ENCODE measurements at places on chromosomes 16 and 17.

DNA sequence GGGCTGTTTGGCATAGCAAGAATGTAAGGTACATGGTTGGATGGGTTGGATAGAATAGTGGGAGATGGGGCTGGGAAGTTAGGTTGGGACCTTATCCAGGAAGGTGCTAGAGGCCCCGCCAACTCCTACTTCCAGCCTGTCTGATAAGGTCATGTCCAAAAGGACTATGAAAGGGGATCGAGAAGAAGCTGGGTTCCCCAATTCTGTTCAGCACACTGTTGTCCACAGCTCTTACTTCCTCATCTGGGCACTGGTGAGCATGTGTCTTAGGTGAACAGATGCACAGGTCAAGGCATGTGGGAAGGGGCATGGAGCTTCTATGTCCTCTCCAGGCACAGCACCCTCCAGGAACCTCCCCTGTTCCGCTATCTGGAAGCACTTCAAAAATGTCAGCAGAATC is 5.6 kb upstream of the ULK2 start:
- DNase-seq, result no peak

DNA sequence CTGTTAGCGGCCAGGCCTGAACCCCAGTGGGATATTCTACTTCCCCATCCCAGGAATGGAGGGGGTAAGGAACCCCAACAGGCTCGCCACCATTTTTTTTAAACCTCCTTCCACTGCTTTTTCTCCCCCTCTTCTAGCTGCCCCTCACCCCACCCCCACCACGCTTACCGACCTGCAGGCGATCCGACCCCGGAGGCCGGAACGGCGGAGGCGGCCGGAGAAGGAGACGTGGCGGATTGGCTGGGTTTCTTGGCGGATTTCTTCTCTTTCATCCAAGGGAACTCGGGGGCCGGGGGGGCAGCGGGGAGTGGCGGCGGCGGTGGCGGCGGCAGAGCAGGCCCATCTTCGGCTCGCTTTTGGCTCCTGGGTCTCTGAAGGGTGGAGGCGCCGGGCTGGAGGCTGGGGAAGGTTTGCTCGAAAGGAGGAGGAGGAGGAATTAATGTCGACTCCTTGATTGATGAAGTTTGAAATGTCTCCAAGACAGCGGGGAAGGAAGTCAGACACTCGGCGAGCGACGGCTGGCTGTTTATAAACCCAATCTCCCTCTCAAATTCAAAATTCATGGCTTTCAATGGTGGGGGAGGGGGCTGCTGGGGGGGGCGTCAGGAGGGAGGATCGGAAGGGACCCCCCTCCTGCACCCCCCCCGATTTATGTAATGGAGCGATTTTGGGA is 424 bp downstream of the HOXB2 start:
- no peak for DNase-seq

- no peak for DNase-seq
These were observed 38.2 kb downstream of the HOXB1 start for GRCh38 chr17:48492401-48493298.

DNA sequence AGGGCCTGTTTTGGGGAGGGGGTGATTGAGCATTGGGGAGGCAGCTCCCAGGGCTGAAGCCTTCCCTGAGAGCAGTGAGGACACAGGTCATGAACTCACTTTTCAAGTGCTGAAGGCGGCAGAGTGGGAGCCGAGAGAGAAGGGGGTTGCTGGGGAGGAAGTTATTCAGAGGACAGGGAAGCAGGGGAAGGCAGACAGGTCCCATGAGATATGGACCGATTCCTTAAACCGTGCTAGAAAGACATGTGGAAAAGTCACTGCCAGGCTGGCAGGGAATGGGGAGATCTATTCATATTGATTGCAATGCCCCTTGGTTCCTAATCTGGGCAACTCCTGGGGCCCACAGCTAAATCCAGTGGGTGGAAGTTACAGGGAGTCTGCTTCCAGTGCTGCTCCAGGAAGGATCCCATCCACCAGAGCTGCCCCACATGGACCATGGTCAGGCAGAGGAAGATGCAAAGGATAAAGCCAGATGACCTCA is 1.1 kb downstream of the CCL4 start:
- no peak for DNase-seq

GRCh38 chr16:31507617-31507928 is 618 bp downstream of the RUSF1 start:
- no peak for DNase-seq

DNA sequence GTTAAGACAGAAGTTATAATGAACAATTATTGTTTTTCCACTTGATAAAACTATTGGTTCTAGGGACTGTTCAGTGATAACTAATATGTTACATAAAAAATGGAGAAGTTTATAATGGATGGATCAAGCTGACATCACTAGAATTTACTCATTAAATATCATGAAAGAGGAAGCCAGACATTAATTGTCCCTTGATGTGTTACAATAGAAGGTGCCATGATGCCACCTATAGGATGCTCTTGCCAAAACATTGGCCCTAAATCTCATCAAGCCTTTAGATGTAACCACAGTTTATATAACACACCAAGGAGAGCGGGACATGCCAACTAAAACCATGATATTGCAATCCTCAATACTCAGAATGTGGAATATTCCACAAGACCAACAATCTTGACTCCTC is 147.9 kb upstream of the MON1B start:
- no peak for DNase-seq

GRCh38 chr16:53755026-53755910 is 51.3 kb downstream of the FTO start:
- DNase-seq, result no peak

DNA sequence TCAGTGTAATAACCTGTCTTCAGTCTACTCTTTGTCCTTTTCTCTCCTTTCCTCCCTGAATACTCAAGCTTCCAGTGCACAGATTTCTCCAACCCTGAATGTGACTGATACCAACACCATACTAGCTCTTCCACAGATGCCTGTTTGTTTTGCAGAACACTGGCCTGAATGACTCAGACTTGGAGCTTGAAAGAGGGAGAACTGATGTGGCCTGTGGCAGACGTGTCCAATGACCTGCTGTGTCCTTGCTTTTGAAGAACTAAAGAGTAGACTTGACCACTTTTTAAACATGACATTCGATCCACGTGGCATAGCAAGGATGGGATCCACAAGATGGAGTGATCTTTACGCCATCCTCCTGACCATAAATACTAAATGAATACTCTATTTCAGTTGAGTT is 361.0 kb downstream of the WWOX start:
- no peak for DNase-seq

DNA sequence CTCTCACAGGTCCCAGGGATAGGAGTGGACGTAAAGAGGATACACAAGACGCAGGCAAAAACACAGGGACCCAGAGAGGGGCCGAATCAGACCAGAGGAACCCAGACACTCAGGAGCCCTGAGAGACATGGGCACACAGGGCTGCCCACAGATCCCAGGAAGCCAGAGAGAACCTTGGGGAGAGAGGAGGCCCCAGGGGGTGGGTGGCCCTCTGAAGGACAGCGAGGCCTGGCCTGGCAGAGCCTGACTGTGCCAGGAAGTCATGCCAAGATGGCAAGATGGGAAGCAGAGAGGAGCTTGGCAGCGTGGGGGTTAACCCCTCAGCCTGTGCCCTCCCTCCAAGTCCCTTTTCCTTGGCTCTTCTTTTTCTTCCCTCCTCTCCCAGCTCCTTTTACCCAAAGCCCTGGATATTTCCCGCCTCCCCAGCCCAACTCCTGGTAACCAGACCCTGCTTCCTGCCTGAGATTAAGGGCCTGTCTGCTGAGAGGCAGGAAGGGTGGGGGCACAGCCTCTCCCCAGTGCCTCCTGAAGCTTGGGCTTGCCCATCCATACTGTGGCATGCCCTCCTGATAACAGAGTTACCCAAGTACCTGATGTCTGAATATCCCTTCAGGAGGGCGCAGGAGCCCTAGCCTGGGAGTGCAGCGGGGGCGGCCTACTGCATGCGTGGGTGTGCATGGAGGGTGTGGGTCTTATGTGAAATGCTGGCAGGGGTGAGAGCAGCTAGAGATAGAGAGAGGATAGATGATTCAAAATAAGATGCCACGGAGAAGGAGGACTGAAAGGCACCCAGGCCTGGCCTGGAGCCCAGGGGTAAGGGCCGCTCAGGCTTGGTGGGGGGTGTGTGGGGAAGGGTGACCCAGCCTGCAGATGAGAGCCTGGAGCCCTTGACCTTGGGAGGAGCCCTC is 6.0 kb upstream of the TBX21 start:
- DNase-seq, result no peak

GRCh38 chr17:70492368-70492767 is 323.0 kb downstream of the KCNJ2 start:
- no peak for DNase-seq

DNA sequence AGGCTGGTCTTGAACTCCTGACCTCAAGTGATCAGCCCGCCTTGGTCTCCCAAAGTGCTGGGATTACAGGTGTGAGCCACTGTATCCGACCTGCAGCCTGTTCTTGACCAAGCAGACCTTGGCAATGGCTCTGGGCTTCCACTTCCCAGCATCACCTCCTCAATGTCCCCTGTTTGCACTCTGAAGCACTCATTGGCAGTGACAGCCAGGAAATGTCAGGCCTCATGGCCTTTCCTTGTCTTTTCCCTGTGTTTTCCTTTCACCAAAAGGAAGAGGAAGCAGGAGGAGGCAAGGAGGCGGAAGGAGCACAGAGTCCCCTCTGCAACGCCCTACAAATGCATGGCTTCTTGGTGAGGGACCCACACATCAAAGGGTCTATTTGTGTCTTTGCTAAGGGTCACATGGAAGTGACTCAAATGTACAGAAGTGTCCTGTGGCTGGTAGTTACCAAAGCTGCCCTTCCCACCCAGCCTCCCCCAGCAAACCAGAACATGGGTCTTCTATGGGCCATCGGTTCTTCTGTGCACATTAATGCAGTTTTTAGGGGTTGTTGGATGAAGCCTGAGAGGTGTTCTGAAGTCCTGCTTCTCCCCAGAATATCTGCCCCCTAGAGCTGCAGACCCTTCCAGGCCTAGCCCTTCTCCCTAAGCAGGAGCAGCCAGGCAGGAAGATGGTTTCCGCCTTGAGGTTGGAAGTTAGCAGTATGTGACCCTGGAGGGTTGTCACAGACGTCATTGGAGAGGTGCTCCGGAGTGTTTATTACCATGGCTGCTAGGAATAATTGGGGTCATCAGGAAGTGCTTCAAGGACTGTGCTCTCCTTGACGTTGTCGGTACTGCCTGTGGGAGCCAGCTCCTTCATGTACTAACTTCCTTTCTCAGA is 60.8 kb downstream of the WIPI1 start:
- no peak for DNase-seq

GRCh38 chr17:15884731-15885130 is 60.2 kb upstream of the ADORA2B start:
- DNase-seq, result no peak

DNA sequence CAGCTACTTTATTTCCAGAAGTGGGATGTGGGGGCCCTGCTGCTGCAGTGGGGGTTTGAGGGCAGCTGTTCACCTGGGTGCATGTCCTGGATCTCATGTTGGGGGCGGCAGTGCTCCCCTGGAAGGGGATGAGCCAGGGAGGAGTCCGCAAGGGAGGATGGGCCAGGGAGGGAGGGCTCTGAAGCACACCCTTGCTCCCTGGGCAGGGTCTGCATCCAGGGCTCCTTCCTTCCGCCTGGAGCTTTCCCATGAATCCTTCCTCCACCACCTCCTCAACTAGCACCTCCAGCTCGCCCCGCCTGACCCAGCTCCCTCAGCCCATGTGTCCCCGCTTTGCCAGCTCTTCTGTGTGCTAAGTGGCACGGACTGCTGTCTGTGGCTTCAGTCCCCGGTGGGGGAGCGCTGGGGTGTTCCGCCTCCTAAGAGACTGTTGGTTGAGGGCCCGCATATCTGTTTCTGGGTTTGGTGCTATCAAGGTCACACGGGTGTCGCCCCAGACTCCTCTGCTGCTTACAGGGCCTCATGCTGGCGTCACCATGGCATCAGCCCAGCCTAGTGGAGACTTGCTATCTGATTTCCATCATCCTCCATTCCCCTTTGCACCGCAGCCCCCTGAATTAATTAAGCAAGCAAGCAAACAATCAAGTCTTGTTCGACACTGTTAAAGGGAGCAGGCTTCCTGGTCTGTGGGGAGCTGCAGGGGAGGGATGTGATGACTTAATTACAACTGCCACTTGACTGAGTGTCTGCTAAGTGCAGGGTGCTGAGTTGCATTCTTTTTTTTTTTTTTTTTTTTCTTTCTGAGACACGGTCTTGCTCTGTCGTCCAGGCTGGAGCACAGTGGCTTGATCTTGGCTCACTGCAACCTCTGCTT is 71.8 kb downstream of the PRKCA start:
- DNase-seq, result no peak

DNA sequence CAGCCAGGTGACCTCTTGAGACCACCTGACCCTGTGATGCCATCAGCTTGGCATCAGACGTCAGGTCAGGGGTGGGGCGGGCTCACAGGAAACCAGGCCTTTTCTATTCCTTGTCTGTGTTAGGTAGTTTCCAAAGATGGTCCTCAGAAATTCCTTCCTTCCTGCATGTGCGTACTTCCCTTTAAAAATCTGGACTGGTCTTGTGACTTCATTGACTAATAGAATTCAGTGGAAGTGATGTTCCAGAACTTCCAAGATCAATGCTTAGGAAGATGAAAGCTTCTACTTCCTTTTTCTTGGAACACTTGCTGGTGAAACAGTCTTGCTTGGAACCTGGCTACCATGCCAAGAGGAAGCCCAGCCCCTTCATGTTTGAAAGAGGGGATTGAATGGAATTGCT is 10.0 kb upstream of the N4BP1 start:
- DNase-seq, result no peak

DNA sequence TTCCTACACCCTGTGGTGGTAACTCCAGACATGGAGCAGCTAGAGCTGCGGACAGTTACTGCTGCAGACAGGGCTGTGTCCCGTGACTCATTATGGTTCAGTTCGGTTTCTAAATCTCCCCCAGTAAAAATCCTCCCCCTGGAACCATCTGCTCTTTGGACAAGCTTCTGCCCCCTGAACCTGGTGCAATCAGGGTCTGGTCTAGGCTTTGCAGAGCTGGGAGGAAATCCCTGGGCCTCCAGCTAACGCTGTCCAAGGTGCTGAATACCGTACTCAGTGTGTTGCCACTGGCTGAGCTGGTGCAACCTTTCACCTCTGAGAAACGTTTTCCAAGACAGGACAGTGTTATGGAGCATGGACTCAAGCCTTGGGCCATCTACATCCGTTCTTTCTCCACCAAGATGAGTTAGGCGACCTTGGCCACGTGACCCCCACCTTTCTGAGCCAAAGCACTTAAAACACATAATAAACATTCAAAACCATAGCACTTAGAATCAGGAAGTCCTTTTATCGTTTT is 142.0 kb downstream of the CPPED1 start:
- DNase-seq, result peak; percentile 63

GRCh38 chr17:77420095-77420803 is 279.5 kb downstream of the SEC14L1 start:
- DNase-seq, result no peak

DNA sequence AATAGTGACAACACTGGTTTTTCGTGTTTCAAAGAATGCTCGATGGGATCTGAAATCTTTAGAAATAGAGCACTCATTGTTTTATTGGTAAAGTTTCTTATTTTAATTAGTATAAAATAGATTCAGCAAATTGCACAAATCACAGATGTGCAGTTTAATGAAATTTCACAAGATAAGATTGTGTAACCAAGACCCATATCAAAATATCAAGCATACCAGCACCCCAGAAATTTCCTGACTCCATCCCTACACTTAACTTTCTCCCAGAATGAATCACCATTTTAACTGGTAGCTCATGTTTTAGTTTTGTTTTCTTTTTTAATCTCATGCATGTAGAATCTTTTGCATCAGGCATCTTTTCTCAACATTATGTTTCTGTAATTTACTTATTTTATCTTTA is 185.9 kb downstream of the KCNJ2 start:
- no peak for DNase-seq

- no peak for DNase-seq
These were observed 552 bp downstream of the C17orf58 start for GRCh38 chr17:67995570-67996263.

Measured in left renal pelvis (tissue), 4 donors.